ENCODE measurements at places on chromosomes 3 and 15. TPM values are rescaled to one million over a fixed set of nuclear protein-coding genes. Genes with fewer than 3 reads are reported as not detected.
A peak's percentile ranks its signal among the peaks of the same experiment; 100 is the strongest.

GRCh38 chr3:38117748-38118420 lies 19.0 kb downstream of the ACAA1 start:
- DNase-seq = peak; percentile 71

GRCh38 chr3:100041328-100041749 lies 73.0 kb downstream of the FILIP1L start:
- DNase-seq = no peak

GRCh38 chr3:190862209-190863118 lies at the start of gene GMNC:
GMNC (minus strand) TSS chr3:190862694; CDS start chr3:190862615, 79 bp downstream.
- DNase-seq = peak; percentile 51

- no peak for DNase-seq
These were observed 443.8 kb downstream of the NLGN1 start for GRCh38 chr3:173841334-173841733.

Gene TRIM59
- polyA plus RNA-seq = 5.5 TPM

Gene THOC7
- polyA plus RNA-seq = 18.0 TPM
